ENCODE measurements at places on chromosomes 5 and 9.
A peak's percentile ranks its signal among the peaks of the same experiment; 100 is the strongest.

GRCh38 chr9:70066418-70066817, 22.8 kb downstream of the MAMDC2 start:
- no peak for DNase-seq

DNA sequence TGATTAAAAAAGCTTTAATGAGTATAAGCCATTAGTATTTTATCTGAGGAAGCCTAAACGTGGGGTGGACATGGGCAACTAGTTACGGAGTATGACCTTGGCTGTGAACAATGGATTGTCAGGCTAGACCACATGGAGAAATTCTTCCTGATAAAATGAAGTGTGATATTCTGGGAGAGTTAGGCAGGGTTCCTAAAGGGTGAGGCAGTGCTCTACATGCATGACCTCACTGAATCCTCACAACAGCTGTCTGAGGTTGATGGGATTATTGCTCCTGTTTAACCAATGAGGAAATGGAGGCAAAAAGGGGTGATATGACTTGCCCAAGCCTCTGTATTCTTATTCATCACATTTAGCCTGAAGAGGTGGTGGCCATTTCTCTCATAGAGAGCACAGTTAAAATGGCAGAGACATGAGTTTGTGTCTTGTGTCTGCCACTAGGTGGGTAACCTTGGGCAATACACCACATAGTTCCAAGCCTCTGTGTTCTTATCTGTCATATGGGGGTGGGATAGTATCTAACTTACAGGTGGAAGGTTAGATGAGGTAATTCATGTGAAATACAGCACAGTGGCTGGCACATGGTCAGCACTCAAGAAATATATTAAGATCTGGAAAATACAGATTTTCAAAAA, 96.1 kb upstream of the NR3C1 start:
- DNase-seq = no peak

DNA sequence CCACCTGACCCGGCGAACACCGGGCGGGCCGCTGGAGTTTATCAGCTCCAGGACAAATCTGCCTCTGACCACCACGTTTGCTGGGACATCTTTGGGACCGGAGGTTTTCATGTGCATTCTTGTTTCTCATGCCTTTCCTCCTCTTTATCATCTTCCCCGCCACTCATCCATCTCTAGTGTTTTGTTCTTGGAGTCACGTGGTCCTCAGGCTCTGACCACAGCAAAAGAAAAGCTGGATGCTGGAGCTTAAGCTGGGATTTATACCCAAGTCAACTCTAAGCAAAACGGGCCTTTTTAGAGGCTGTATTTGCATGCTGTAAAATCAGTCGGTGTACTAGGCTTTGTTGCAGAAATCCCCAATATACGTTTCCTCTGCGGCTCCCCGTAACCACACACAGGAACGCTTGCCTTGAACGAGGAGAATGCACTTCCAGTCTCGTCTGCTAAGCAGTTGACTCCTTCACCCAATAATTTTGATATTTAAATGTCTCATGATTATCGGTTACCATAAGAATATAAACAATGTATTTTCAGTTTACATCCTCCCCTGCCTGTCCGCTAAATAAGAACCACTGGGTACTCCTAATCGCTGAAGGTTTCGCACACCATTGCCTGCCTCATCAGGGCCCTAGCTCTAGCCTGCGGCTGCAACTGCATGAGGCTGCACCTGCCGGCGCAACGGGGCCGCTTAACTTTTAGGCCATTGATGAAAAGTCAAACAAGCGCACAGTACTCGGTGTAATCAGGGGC, 560 bp upstream of the NDUFS6 start:
- DNase-seq = peak; percentile 59

DNA sequence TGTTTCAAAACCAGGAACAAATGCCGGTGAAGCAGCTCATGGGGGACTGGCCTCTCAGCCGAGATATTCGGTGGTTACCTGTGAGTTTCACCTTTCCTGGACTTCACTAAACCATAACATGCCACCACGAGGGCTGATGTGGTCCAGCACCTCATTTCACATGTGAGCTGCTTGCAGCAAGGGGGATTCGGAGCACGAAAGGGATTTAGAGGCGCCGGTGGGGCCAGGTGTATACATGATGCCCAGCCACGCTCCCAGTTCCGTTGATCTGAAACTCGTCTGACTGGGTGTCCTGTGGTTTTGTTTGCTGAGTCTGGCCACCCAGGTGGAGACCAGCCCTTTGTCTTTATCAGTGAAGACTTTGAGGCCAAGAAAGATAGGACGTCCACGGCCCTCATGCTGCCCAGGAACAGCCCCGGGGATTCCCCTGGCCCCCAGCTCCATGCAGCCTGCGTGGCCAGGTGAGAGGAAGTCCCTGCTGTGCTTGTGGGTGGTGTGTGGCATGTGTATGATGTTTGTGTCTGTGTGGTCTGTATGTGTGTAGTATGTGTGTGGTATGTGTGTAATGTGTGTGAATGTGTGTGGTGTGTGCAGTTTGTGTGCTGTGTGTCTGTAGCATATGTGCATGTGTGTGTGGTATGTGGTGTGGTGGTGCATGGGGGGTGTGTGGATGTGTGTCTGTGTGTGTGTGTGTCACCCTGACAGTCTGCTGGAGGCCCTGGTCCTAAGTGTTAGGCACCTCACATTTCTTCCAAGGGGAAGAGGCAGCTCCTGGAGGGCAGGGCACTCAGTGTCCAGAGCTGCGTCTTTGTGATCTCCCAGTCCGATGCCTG, 23.4 kb downstream of the PHF2 start:
- DNase-seq = no peak

DNA sequence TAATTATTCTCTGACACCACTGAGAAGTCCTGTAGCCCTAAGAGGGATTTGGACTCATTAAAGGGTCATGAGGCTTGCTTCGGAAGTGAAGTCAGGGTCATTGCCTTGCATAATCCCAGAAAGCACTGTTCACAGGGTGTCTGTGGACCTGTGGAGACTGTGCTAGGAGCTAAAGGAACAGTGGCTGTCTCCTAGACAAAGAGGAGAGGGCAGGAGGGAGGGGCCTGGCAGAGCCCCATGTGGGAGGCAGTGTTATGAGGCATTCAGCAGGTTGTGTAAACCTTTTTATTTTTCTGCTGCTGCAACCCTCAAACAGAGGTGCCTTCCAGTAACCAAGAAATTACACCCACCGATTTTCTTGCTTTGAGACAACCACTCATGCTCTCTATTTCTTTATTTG, 3.3 kb downstream of the TMEM174 start:
- no peak for DNase-seq

DNA sequence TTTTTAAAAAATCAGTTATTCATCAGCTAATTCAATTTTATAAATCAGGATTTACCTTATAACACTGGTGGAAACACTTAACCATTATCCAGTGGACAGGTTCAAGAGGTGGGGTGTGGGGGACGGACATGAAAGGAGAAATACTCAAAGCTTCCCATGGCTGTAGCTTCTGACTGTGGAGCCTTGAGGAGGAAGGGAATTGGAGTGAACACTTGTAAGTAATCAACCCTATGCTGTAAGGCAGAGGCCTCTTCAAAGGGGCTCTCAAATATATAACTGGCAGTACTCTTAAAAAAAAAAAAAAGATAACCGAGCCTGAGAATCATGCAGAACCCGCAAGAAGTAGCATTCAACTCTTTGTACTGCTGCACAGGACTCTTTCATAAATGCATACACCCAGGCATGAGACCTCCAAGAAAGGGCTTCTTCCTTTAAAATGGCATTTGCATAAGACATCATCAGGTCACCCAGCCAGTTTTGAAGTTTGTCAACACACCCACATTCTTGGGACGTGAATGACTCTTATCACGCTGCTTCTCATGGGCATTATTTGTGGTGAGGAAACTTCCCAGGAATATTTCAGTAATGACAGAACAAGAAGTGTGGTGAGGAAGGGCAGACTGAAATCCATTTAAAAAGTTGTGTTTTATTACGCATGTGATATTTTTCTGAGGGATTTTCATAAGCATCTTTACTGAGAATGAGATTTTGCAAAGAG, 8.1 kb downstream of the OSMR start:
- DNase-seq = no peak

DNA sequence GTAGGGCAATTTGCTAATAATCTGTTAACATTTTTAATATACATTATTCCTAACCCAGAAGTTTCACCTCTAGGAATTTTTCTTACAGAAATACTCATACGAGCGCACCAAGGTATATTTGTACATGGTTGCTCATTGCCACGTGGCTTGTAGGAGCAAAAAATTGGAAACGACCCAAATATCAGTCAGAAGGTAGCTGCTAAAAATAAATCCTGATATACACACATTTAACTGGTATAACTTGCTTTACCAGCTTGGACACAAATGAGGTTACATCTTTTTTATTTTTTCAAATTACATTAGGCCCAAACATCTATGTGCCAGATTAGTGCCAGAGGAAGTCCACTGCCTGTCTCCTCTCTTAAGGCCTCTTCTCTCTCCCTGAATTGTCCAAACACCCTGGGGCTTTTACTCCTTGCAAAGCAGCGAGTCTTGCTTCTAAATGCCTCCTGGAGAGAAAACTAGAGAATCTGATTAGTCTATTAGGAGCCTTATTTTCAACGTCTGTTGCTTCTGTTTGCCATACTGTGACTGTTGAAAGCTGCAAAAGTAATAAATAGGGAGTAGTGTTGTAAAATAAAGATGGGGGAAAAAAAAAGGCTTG, 92.0 kb upstream of the SSBP2 start:
- DNase-seq = no peak

- no peak for DNase-seq
Measured at GRCh38 chr9:131640438-131641137, 95.3 kb downstream of the PRRT1B start.

DNA sequence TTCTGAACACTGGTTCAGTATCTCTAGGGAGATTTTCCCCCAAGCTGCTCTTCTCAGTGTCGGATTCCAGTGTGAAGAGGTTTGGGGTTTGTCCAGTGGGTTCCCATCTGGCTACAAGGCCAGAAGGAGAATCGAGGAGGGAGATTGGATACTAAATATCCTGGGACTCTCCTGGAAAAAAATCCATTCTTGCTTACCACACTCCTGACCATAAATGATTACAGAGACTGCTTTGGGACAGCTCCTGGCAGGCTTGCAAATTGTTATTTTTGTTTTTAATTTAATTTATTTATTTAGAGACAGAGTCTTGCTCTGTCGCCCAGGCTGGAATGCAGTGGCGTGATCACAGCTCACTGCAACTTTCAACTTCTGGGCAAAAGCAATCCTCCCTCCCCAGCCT, 4.7 kb upstream of the SUSD1 start:
- DNase-seq = no peak

DNA sequence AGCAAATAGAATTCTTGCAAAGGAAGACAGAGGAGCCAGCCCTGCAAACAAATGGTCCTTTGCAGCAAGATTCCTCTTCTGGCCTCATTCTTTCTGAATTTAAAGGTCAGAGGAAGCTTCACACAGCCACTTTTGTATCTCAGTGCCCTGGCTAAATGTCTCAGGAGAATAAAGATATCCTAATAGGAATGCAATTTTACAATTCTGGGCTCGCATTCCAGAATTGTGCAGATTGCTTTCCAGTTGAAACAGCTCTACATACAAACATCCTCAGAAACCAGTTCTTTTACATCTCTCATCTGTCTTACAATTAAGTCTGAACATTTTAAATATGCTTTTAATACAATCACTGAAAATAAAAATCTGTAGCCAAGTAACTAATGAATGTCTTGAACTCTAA, 14.6 kb upstream of the ACOT12 start:
- no peak for DNase-seq

GRCh38 chr5:139246394-139246793, 47.1 kb upstream of the MATR3 start:
- peak; percentile 13 for DNase-seq

DNA sequence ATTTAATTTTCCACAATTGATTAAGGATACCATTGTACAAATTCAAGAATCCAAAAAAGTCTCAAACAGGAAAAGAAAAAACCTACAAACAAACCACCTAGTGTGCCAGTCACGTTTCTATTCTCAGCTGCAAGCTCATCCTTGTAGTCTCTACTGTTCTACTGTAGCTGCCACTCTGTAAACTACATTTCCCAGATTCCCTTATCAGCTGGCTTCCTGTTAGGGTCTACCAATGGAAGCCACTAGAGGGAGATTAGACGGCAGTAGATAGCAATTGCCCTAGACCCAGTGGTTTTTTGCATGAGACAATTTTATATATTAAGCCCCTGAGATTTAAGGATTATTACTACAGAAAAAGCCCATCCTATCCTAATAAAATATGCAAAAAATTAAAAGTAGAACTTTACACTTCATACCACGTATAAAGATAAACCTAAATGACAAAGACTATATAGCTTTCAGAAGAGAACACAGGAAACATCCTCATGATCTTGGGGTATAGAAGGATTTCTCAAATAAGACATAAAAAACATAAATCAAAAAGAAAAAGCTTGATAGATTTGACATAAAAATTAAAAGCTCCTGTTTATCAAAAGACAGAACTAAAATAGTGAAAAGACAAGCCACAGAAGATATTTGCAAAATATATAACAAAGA, 37.4 kb downstream of the P4HA2 start:
- peak; percentile 61 for DNase-seq

DNA sequence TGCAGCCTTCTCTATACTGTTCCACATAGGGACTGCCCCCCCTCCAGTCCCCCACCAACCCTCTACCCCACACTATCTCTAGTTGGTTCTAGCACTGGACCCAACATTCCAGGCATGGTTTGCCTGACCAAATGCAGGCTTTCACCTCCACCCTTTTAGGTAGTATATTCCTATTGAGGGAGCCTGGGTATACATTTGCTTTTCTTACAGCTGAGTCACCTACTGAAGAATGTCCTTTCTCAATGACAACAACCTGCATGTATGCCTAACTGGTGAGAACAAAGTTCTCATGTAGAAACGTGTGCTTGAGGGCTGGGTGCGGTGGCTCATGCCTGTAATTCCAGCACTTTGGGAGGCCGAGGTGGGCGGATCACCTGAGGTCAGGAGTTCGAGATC, 8.2 kb downstream of the TNIP1 start:
- DNase-seq = no peak

DNA sequence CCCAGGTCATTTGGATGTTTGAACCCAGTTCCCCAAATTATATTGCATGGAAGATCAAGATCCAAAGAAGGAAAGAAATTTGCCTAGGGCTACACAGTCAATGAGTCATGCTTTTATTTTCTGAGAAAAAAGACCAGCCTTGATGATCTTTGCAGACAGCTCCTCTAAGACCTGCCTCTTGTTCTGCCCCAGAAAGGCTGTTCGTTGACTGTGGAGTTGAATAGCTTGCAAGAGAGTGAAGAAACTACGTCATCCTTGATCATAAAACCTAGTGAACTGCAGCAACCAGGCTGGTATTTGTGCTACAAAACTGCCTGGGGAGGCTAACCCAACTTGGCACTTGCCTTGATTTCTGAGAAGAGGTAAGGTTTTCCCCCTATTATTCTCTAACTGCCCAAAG, 263.9 kb downstream of the PAPPA start:
- DNase-seq = no peak

GRCh38 chr5:50325237-50325832, 115.8 kb downstream of the EMB start:
- peak; percentile 46 for DNase-seq
